Inflammatory macrophage treated with lipopolysaccharide for 4 hours (primary cell): ENCODE measurements at places on chromosomes 6 and 20.

DNA sequence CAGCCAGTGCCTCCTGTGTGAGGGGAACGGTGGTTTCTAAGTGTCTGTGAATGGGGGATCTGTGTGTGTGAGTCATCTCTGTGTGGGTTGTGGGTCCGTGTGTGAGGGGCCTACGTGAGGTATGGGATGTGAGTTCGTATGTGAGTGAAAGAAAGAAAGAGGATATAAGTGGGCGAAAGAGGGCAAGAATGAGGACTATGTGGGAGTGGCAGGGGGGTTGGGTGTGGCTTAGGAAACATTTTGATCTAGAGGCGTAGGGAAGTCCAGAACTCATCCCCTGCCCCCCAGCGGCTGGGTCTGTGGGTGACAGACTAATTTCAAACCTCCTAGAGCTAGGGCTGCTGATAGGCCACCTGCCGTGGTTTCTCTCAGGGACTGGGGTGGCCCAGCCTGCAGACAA lies 35.5 kb downstream of the DHX35 start:
- no peak for DNase-seq

DNA sequence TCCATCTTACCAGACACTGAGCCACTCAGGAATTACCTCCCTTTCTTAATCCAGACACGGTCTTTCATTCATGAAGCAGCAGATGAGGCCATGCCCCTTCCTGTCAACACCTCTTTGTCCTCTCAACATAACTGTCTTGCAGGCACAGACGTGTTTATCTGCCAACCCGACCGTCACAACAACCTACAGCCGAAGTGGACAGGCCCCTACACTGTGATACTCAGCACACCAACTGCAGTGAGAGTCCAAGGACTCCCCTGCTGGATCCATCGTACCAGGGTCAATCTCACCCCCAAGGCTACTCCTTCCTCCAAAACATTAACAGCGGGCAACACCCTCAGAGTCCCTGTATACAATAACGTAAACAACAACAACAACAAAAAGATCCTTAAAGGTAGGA lies 30.6 kb upstream of the ULBP3 start:
- DNase-seq = no peak

- DNase-seq = no peak
Observed at GRCh38 chr6:159095616-159096015, 50.8 kb upstream of the TAGAP start.

GRCh38 chr6:148293181-148293995 lies 49.2 kb upstream of the SASH1 start:
- no peak for DNase-seq

DNA sequence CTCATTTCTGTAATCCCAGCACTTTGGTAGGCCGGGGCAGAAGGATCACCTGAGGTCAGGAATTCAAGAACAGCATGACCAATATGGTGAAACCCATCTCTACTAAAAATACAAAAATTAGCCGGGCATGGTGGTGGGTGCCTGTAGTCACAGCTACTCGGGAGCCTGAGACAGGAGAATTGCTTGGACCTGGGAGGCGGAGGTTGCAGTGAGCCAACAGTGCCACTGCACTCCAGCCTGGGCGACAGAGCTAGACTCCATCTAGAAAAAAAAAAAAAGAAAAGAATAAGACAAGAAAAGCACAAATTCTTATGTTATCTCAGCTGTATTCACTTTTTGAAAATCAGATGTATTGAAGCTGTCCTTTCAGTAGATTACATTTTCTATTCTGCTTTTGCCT lies 289.4 kb downstream of the GRIK2 start:
- DNase-seq = no peak

DNA sequence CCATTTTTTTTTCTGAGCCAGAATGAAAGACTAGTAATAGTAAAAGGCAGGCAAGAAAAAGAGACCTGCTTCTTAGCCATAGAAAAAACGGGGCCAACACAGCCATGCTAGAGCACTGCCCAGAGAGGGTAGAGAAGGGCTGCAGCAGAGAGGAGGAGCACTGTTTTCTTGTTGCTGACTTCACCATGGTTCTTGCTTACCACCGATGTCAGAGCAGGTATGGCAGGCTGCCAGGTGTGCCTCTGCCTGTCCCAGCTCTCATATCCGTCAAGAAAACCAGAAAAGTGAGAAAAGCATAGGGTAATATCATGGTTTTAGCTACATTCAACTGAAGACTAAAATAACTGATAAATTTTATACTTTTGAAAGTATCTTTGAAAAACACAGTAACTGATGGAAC lies 60.7 kb downstream of the DTNBP1 start:
- no peak for DNase-seq

DNA sequence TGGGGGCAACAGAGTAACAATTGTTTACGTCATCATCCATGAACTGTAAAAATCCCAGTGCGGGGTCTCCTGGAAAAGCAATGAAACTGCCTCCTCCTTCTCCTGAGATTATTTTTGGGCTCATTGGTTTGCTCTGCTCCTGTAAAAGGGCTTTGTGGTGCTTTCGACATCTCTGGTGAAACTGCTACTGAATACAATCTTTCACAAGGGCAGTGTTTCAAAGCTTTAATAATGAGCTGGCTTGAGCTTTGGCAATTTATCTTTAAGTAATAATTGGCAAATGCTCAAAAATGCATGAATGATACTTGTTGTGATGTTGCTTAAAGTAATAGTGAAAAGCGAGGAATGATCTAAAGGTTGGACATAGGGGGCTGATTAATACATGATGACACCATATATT lies 43.5 kb upstream of the ENPP1 start:
- DNase-seq = no peak

- DNase-seq = no peak
Observed at GRCh38 chr6:63263444-63263843, 52.2 kb downstream of the FKBP1C start.

GRCh38 chr20:62359043-62359490 lies 8.0 kb downstream of the LAMA5 start:
- no peak for DNase-seq

DNA sequence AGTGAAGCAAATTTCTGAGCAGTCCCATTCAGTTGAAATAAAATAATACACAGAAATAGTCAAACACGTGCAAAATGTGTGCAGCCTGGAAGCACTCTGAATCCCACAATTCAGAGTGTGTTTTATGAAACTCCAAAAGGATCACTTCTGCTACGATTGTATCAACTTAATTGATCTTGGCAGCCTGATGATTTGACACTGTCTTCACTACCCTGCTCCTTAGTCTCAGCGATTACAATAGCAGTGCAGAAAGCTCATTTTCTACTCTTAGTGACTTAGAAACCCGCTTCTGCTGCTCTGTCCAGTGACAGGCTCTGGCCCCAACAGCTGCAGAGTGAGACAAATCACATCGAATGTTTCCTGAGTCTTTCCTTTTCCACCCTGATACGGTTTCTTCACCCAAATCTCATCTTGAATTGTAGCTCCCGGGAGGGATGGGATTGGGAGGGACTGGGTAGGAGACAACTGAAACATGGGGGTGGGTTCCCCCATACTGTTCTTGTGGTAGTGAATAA lies 16.2 kb upstream of the EMILIN3 start:
- DNase-seq = no peak

- no peak for DNase-seq
Observed at GRCh38 chr6:25295651-25296050, 16.5 kb downstream of the CARMIL1 start.

GRCh38 chr6:44349904-44350649 lies 7.6 kb downstream of the SPATS1 start:
- peak; percentile 70 for DNase-seq

DNA sequence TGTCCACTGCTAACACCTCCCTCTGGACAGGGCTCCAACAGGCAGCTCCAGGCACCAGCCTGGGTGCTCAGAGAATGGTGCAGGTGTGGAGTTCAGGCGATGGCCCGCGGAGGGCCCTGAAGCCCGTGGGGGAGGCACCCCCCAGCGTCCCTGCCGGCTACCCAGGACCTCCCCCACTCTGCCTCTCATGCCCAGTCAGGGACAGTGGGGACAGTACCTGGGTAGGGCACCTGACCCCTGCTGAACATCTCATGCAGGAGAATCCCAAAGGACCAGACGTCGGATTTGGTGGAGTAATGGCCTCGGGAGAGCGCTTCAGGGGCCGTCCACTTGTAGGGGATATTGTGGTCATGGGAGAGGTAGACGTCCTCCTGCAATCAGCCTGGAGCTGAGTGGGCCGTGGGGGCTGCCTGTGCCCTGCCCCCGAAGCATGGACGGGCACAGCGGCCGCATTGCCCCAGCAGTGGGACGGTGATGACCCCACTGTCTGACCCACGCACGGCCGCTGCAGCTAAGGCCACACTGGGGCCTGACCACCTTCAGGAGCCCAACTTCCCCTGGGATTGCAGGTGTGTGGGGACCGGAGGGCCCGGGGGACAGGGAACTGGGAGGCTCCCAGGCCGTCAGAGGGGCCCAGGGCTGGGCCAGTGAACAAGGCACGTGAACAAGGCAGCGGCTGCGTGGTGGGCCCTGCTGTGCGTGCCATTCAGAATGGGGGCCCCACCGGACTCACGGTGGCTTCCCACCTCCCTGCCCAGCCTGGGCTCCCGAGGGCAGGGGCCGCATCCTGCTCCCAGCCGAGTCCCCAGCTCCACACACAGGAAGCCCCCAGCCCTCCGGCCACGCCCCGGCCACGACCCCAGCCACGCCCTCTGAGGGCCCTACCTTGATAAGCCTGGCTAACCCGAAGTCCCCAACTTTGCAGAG lies 7.1 kb downstream of the PTK6 start:
- no peak for DNase-seq

DNA sequence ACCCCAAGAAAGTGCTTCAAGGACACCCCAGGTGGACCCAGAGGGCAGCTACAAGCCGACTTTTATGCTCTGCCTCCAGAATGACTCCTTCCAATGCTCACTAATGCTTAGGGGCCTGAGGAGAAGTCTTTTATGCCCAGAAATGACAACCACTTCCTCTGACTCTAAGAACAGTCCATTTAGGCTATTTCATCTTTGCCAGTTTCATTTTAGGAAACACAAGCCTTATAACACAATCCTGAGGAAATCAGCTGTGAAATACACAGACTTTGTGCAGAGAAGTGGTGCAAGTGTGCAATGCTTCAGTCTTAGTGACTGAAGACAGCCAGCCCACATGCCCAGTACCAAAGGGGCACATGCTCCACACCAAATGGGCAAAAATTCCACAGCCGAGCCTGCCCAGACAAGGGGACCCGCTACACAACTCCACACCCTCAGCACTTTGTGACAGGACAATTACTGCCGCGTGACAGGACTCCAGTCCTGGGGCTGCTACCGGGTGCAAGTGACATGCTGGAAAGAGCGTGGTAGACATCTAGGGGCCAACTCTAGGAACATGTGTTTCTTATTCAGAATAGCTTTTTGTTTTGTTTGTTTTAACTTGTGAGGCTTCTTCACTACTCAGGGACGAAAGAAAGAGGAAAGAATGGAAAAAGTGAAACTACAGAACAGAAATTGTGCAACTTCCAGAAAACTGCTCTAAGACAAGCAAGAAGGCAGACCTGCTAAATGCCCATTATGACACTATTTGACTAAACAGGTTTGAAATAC lies 28.2 kb upstream of the PLAGL1 start:
- DNase-seq = peak; percentile 88

GRCh38 chr20:37468886-37469285 lies 52.2 kb upstream of the NNAT start:
- DNase-seq = no peak

DNA sequence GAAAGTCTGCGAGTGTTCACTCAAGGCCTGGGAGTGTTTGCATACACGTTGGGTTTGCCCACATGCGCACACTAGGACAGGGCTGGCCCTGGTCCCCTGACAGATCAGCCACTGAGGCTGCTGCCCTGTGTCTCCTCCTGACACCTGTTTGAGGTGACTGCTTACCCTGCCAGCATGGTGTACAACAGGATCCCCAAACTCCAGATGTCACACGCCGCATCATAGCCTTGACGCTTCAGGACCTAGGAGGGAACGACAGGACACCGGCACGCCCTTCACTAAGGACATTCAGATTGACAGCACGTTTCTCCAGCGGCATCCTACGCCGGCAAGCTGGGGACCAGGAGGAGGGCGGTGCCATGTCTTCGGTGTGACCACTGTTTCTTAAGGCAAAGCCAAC lies 37.0 kb upstream of the MPC1 start:
- no peak for DNase-seq

DNA sequence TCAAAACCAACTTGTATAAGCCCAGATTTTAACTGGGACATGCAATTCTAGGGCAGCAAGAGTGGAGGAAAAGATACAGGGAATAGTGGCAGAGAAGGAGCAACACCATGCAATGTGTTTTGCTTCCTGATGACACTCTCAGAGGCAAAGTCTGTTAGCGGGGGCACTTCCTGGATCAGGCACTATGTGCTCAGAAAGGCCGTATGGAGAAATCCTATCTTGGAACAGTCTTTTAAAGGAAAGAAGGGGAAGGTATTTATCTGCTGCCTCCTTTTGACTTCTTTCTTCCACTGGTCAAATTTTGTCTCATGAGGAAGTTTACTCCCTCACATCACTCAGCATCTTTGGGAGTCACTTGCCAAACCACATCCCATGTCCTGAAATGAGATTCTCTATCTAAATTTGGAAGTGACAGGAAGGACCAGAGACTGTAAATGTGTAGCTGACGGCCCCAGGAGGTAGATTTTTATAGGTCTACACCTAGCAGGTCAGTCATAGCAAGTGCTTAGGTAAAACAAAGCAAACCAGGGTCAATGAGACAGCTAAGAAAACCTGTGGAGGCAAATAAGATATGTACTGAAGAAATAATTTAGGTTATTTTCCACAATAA lies 91.7 kb upstream of the ELOVL5 start:
- DNase-seq = peak; percentile 65
